ENCODE measurements at places on chromosomes 5 and 9.

DNA sequence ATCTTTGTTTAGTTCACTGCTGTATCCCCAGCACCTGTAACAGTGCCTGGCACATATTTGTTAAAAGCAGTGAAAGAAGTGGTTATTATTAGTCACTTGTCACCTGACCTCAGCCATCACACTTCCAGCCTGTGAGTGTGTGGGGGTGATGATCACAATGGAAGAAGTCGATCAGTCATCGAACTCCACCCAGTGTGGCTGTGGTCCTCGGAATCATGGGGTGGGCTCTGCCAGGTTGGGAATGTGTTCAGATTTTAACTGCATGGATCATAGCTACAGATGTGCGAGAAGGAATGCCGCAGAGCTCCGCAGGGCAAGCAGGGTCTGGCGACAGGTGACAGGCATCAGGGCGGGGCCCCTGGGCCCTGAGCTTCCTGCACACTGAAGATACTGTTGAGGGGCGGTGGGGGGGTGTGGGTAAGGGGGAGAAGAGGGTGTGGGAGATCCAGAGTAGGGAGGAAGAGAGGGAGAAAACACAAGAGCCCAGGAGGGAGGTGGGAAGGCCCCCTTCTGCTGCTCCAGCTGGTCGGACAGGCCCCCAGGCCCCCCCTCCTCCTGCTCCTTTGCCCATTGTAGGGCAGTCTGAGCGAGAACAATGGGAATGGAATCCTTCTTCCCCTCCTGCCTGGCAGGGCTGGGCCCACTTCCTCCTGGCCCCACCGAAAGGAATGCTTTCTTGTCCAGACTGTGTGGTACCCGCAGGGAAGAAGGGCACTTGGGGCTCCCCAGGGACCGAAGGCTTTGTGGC, 89.6 kb downstream of the SPRY4 start:
- ATAC-seq, result peak; percentile 88
- H3K4me3 ChIP-seq, result no peak overlapping the region
- peaks cover 3% of the 10 kb centered on the region for H3K27me3 ChIP-seq
- no peaks in the 10 kb centered on the region for H3K36me3 ChIP-seq

- H3K36me3 ChIP-seq, result no peaks in the 10 kb centered on the region
- H3K4me3 ChIP-seq, result no peak overlapping the region
- H3K27me3 ChIP-seq, result peaks cover 7% of the 10 kb centered on the region
- H3K4me1 ChIP-seq, result no peaks in the 10 kb centered on the region
- no peak overlapping the region for H3K27ac ChIP-seq
Observed at GRCh38 chr9:90987566-90987965, 185.9 kb downstream of the SYK start.

GRCh38 chr9:132975961-132976360, 2.5 kb upstream of the GFI1B start:
- no peaks in the 10 kb centered on the region for H3K36me3 ChIP-seq
- peaks cover 4% of the 10 kb centered on the region for H3K4me1 ChIP-seq
- peaks cover 32% of the 10 kb centered on the region for H3K27me3 ChIP-seq
- no peak overlapping the region for H3K27ac ChIP-seq

DNA sequence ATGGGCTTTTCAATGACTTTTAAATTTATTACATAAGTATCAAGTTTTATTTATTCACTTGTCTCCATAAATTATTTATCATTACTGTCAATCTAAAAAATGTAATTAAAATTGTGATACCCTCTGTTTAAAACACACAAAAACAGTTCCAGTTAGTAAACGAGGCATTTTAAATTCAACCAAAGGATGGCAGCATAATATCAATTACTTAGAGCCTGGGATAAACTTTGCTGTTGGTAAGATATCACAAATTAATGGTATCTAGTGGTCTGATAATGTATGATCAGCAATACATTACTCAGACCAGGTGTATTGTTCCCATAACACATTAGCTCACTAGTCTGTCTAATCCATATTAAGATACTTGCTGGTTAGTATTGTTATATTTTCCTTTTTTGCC, 9.6 kb upstream of the IFNE start:
- no peaks in the 10 kb centered on the region for H3K4me1 ChIP-seq
- no peak overlapping the region for H3K27ac ChIP-seq
- no peaks in the 10 kb centered on the region for H3K36me3 ChIP-seq
- no peak for ATAC-seq

DNA sequence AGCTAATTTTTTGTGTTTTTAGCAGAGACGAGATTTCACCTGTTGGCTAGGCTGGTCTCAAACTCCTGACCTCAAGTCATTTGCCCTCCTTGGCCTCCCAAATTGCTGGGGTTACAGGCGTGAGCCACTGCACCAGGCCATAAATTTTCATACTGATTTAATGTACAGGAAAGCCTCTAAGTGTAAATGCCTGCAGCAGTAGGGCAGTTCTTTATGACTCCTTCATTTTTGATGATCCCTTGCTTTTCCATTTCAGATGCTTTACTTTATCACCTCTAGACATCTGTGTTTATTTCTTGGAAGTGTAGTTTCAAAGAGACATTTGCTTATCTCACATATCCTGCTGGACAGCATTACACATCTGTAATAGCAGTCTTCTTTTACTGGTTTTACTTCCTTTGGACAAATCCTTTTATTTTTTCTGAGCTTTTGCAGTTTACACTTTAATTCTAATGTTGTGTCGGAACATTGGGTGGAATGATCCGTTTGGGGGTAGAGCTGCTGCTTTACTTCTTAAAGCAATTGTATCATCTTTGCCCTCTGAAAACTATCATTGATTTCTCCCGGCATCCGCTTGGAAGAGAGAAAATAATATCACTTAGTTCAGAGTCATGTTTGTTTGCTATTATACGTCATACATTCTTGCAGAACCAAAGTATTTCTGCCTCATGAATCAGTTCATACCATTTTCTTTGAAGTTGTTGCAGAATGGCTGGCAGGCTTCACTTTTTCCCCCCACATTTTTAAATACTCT, 36.0 kb downstream of the SCGB3A1 start:
- no peak for ATAC-seq
- H3K4me1 ChIP-seq, result peaks cover 10% of the 10 kb centered on the region
- H3K36me3 ChIP-seq, result peaks cover 95% of the 10 kb centered on the region
- no peak overlapping the region for H3K27ac ChIP-seq
- no peaks in the 10 kb centered on the region for H3K27me3 ChIP-seq

DNA sequence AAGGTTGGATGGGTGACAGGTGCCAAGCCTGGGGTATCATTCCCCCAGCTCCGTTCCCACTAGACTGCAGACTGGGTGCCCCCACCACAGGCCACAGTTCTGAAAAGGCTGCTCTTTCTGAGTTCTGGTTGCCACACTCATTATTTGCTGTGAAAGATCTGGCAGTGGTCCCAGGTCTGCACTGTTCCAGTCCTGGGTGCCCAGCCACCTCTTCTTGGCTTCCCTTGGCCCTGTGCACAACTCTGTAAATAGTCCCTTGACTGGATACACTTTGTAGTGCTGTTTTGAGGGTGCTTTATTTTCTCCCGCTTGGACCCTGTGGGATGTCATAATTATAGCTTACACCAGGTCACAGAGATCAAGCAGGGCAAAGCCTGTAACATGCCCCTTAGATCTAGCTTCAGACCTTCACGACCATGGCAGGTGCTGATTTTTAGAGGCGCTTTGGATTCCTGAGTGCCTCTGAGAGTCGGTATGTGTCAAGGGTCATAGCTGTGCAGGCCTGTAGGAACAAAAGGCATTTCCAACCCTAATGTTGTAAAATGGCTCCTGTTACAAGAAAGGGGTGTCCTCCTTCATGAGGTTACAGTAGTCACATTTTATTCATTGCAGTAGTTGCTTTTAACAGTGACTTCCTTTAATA, 344.9 kb downstream of the ICE1 start:
- no peak for ATAC-seq
- H3K36me3 ChIP-seq, result no peaks in the 10 kb centered on the region
- no peak overlapping the region for H3K27ac ChIP-seq
- no peak overlapping the region for H3K4me3 ChIP-seq

DNA sequence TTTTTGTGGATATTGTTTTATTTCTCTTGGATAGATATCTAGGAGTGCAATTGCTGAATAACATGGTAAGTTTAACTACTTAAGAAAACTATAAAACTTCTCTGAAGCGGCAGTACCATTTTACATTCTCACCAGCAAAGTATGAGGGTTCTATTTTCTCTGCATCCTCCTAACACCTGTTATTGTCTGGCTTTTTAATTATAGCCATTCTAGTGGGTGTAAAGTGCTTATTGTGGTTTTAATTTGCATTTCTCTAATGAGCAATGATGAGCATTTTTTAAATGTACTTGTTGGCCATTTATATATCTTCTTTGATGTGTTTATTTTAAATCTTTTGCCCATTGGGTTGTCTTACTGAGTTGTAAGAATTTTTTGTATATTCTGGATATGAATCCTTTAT, 28.7 kb downstream of the SMIM32 start:
- no peaks in the 10 kb centered on the region for H3K27me3 ChIP-seq
- ATAC-seq, result no peak
- peaks cover 76% of the 10 kb centered on the region for H3K36me3 ChIP-seq
- no peak overlapping the region for H3K4me3 ChIP-seq

GRCh38 chr9:15007698-15008097, 97.5 kb upstream of the FREM1 start:
- ATAC-seq, result no peak
- H3K27ac ChIP-seq, result no peak overlapping the region
- no peak overlapping the region for H3K4me3 ChIP-seq
- no peaks in the 10 kb centered on the region for H3K4me1 ChIP-seq

DNA sequence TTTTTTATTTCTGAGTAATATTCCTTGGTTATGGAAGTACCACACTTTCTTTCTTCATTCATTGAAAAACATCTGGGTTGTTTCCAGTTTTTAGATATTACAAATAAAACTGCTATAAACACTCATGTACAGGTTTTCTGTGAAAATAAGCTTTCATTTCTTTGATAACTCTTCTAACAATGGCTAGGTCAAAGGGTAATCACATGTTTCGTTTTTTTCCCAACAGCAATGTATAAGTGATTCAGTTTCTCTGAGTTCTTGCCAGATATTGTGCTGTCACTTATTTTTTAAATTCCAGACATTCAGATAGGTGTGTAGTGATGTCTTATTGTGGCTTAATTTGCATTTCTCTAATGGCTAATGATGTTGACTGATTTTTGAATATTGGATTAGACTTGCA, 16.7 kb upstream of the TNPO1 start:
- no peak overlapping the region for H3K27ac ChIP-seq
- no peak overlapping the region for H3K4me3 ChIP-seq
- H3K4me1 ChIP-seq, result no peaks in the 10 kb centered on the region
- peaks cover 3% of the 10 kb centered on the region for H3K27me3 ChIP-seq

- H3K4me3 ChIP-seq, result no peak overlapping the region
- ATAC-seq, result no peak
- peaks cover 4% of the 10 kb centered on the region for H3K27me3 ChIP-seq
- H3K27ac ChIP-seq, result no peak overlapping the region
- H3K36me3 ChIP-seq, result no peaks in the 10 kb centered on the region
Observed at GRCh38 chr9:99411479-99412115, 189.5 kb downstream of the SEC61B start.

DNA sequence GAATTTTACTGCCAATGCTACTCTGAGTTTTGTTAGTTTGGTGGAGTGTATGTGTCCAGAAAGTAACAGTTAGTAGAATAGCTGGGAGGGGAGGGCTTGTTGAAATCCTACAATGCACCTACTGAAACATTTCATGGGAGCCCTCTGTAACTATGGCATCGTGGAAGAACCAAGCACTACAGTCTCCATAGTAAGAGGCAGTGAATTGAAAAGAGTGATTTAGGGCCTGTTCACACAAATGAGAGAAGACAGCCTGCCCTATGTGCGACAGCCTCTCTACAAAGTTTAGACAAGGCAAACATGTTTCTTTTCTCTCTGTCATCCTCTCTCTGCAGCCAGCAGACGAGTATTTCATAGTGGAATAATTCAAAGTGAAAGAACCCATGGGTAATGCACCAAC, 676.6 kb downstream of the BRINP1 start:
- H3K27me3 ChIP-seq, result no peaks in the 10 kb centered on the region
- no peaks in the 10 kb centered on the region for H3K36me3 ChIP-seq
- H3K4me3 ChIP-seq, result no peak overlapping the region
- ATAC-seq, result no peak

- peaks cover 67% of the 10 kb centered on the region for H3K36me3 ChIP-seq
- H3K27ac ChIP-seq, result peak overlapping the region; percentile 25
Observed at GRCh38 chr9:324971-325370, 110.3 kb downstream of the DOCK8 start.

GRCh38 chr9:129623331-129623730, 2.4 kb upstream of the C9orf50 start:
- H3K4me3 ChIP-seq, result no peak overlapping the region
- H3K4me1 ChIP-seq, result peaks cover 19% of the 10 kb centered on the region

DNA sequence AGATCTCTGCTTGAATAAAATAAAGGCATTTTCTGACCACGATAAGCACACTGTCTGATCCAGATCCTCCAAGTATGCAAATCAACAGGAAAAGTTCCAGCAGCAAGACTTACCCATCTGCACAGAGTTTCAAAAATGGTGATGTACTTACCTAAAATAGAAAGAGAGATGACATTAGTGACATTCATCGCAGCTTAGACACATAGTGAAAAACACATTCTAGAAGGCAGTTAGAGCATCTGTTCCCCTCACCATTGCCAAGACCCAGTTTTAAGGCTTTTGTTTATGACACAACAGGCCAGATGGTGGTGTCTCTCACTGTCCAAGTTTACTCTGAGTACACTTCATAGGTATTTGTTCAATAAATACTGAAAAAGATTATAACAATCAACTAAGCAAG, 207.7 kb downstream of the PDE4D start:
- no peak overlapping the region for H3K4me3 ChIP-seq
- no peak for ATAC-seq
- H3K36me3 ChIP-seq, result no peaks in the 10 kb centered on the region
- no peaks in the 10 kb centered on the region for H3K4me1 ChIP-seq
- H3K27ac ChIP-seq, result no peak overlapping the region

- H3K27ac ChIP-seq, result no peak overlapping the region
- peaks cover 3% of the 10 kb centered on the region for H3K27me3 ChIP-seq
- no peaks in the 10 kb centered on the region for H3K4me1 ChIP-seq
- ATAC-seq, result no peak
- H3K4me3 ChIP-seq, result no peak overlapping the region
Observed at GRCh38 chr5:174295702-174296436, 250.4 kb downstream of the NSG2 start.

- H3K27me3 ChIP-seq, result peaks cover 65% of the 10 kb centered on the region
- H3K4me3 ChIP-seq, result no peak overlapping the region
- H3K36me3 ChIP-seq, result no peaks in the 10 kb centered on the region
- H3K4me1 ChIP-seq, result peaks cover 5% of the 10 kb centered on the region
- H3K27ac ChIP-seq, result no peak overlapping the region
Observed at GRCh38 chr5:73311291-73312110, 137.1 kb downstream of the FOXD1 start.

- no peak overlapping the region for H3K4me3 ChIP-seq
- H3K27ac ChIP-seq, result no peak overlapping the region
- no peaks in the 10 kb centered on the region for H3K27me3 ChIP-seq
- no peaks in the 10 kb centered on the region for H3K4me1 ChIP-seq
- no peaks in the 10 kb centered on the region for H3K36me3 ChIP-seq
Observed at GRCh38 chr5:89435347-89435746, 552.4 kb upstream of the MEF2C start.

DNA sequence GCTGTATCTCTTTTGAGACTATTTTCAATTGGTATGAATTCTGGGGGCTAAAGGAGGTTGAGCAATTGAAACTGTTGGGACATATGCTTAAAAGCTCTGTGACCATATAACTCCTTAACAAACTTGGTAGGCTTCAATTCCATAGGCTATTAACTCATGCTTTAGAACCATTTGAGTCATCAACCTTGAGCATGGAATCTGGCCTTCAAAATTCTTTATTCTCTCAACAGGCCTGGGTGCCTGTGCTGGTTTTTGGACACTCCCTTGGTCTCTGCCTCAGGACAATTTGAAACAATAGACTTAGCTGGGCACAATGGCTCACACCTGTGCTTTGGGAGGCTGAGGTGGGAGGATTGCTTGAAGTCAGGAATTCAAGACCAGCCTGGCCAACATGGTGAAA, 61.4 kb upstream of the EPB41L4A start:
- peaks cover 18% of the 10 kb centered on the region for H3K27me3 ChIP-seq
- H3K36me3 ChIP-seq, result no peaks in the 10 kb centered on the region
- no peak overlapping the region for H3K27ac ChIP-seq
- ATAC-seq, result no peak
- no peaks in the 10 kb centered on the region for H3K4me1 ChIP-seq

Measured in activated T-helper 17 cell treated with anti-CD3 and anti-CD28 coated beads, Interleukin-2, amount 50 U/mL, for 72 hours (primary cell).